ENCODE measurements at places on chromosomes 2 and 18.

GRCh38 chr18:23155537-23155936, 20.3 kb downstream of the CABLES1 start:
- no peak for DNase-seq

DNA sequence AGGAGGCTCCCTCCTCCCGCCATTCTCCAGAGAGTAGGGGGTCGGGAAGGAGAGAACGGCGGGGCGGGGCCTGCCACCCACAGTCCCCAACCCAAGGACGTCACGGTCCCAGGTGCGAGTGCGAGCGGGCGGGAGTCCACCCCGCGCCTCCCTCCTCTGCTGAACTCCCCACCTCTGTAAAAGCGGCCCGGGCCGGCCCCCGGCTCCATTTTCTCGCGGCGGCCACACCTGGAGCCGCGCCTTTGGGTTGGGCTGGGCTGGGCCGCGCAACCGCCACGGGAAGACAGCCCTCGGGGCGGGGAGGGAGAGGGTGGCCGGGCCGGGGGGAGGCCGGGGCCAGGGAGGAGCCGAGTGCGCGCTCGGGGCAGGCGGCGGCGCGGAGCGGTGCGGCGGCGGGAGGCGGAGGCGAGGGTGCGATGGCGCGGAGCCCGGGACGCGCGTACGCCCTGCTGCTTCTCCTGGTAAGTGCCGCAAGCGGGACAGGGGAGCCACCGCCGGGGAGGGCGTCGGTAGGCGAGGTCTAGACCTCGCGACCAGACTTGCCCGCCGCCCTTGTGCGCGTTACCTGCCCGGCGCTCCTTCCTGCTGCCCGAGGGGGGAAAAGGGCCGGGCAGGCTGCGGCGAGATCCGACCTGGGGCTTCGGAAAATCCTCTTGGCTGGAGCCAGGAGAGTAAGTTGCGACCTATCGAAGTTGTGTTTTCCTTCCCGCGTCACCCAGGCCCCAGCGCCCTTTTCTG, at the start of gene DSG2:
Gene DSG2 (plus strand): TSS at position 342 of the 738 bp plus-strand sequence. CDS start 75 bp downstream, at position 417.
- no peak for DNase-seq

GRCh38 chr2:69798290-69798908, 31.1 kb upstream of the GMCL1 start:
- no peak for DNase-seq

DNA sequence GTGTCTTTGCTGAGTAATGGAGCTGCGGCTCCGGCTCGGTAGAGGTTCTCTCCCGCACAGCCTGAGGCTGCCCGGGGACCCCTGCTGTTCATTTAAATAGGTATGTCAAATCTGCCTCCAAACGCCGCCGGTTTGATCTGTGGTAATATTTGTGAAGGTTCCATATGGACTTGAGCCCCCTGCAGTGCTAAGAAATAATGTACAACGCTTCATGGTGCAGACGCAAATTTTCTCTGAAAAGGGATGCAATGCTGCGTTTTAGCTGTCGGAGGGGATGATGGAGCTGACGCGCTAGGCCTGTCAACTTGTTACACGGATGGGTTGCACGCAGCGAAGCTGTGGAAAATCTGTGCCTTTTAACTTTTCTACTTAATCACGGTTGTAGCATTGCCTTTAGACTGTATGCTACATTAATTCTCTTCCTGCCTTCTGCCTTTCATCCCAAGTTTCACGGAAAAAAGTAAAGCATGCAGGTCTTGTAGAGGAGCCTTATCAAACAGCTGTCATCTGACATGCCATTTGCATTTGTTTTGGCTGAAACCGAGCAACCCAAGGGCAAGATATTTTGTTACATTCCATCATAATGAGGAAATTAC, 43.2 kb downstream of the MRPS9 start:
- DNase-seq, result no peak

DNA sequence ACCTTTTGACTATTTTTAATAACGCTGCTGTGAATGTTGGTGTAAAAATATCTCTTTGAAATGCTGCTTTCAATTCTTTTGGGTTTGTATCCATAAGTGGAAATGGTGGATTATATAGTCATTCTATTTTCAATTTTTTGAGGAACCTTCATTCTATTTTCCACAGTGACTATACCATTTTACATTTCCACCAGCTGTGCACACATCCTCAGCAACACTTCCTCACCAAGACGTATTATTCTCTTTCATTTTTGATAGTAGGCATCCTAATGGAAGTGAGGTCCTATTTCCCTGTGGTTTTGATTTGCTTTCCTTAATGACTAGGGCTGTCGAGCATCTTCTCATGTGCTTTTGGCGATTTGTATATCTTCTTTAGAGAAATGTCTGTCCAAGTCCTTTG, 14.8 kb downstream of the CASP10 start:
- DNase-seq, result no peak

DNA sequence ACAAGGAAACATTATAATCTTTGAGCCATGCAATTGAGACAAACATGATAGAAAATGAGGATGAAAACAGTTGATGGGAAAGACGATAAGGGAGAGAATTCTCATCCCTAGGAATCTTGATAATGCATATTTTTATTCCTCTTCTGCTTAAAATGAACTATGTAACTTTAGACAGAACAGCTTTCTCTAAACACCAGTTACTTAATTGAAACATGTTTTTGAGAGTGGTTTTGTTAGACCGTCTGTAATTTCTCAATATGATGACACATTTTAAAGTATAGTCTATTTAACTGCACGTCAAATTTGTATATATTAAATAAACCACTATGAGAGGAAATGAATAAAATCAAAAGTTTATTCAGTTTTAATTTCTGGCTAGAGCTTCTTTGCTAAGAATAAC, 1453.9 kb upstream of the NXPH2 start:
- DNase-seq, result no peak

- DNase-seq, result no peak
Observed at GRCh38 chr2:95007822-95008221, 17.7 kb upstream of the MAL start.

GRCh38 chr2:165164201-165164600, 39.6 kb downstream of the SCN3A start:
- no peak for DNase-seq

GRCh38 chr2:11543337-11544216, 9.7 kb downstream of the GREB1 start:
- DNase-seq, result no peak

DNA sequence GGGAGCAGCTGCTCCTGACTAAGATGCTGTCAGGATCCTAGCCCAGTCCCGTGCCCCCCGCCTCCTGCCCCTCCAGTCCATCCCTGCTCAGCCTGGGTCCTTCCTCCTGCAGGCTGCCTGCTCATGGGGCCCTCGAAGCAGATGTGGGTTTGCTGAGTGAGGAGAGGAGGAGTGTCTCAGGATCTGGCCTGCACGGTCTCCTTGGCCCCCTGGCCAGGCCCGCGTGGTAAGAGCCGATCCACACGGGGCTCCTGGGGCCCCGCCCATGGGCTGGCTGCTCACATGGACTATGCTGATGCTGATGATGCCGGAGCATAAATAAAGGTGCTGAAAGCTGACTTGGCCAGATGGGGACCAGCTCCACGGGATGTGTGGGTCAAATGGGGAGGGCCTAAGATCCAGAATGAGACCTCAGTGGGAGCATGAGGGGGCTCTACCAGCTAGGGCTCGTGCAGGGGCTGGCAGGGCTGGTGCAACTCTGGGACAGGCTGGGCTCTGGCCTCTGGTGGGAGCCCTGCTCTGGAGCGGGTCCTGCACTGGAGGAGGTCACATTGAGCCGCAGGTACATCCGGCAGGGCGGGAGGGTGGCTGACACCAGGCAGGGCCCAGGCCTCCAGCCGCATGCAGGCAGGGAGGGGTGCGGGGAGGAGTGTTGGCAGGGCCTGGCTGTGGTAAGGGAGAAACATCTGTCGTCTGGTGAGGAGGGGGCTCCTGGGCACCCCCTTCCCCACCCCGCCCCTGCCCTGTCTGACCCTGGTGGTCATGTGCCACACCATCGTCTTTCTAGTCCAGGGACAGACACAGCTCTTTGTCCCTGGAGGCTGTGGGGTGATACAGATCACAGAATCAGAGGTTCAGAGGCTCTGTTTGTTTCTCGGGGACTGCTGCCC, 275.3 kb upstream of the HDAC4 start:
- DNase-seq, result no peak

Measured in fibroblast of skin of left biceps (primary cell).